Brain microvascular endothelial cell (primary cell): ENCODE measurements at places on chromosomes 7 and 10.
A peak's percentile ranks its signal among the peaks of the same experiment; 100 is the strongest.

DNA sequence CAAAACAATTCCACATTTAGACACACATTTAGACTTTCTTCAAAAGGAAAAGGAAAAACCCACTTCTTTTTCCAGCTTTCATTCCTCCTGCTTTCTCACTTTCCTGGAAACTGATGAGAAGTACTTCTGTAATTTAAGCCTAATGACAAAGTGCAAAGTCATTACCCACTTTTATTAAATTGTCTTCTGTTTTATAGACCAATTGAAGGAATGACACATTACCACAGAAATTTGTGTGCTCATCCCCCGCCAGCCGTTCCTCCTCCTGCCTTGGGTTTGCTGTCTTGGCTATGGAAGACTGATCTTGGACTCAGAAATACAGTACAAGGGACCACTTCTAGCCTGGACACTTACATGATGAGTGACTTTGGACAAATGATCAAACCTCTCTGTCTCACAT is 717.8 kb downstream of the SORCS3 start:
- DNase-seq, result no peak

GRCh38 chr10:23157691-23158369 is 34.3 kb upstream of the PTF1A start:
- DNase-seq, result peak; percentile 25

- DNase-seq, result peak; percentile 28
Measured at GRCh38 chr10:96667401-96667800, 52.9 kb downstream of the PIK3AP1 start.

DNA sequence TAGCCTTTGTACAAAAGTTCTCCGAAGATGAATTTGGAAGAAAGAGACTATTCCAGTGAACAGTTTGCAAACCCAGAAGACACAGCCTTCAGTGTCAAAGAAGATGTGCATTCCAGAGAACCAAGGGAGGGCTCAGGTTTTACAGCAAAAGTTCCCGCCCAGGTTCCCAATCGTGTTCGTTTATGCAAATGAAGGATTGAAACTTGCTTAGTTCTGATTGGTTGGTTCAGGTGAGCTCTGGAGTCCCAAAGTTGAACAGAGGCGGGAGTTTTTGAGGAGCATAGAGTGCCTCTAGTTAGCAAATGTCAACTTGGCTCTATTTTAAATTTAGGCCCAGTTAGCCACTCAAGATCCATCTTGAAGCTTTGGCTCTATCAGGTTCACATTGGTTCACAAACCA is 51.3 kb downstream of the TMEM270 start:
- DNase-seq, result no peak

DNA sequence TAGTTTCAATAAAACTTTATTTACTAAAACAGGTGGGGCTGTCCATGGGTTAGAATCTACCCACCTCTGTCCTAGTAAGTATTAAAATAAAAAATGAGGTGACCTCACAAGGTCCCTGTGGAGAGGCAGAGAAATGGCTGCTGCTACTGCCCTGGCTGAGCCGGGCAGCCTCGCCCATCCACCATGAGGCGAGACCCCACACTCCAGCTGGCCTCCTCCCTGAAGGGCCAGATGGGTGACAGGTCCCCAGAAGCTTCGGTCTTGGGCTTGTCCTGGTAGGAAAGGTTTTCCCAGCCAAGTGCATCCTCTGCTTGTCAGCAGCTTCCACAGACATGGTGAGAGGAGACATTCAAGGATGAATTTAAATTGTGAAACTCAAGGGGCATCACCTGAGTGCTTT is 565.8 kb downstream of the PTPRN2 start:
- no peak for DNase-seq
